Omental fat pad (tissue), 4 donors: ENCODE measurements at places on chromosomes 7 and 10. TPM values are rescaled to one million over a fixed set of nuclear protein-coding genes. Genes with fewer than 3 reads are reported as not detected.

GRCh38 chr10:126749015-126749655 lies 78.6 kb upstream of the C10orf90 start:
- peak; percentile 46 for DNase-seq

Gene STK31
- 0.84 TPM for total RNA-seq

DNA sequence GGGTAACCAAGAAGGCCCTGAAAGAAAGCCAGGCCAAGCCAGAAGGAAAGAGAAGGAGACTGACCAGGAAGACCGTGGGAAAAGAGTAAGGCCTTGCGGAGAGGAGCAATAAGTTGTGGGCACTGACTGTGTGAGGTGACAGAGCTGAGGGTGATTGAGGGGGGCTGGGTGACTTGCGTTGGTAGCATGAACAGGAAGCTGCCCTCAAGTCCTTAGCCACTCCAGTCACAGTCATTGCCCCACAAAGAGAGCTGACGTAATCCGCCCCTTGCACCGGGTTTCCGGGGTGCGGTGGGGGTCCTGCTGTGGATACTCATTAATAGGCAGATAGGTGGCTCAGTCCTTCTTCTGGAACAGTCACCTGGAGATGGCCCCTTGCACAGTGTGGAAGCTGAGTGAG lies 16.1 kb upstream of the DMBT1 start:
- no peak for DNase-seq

DNA sequence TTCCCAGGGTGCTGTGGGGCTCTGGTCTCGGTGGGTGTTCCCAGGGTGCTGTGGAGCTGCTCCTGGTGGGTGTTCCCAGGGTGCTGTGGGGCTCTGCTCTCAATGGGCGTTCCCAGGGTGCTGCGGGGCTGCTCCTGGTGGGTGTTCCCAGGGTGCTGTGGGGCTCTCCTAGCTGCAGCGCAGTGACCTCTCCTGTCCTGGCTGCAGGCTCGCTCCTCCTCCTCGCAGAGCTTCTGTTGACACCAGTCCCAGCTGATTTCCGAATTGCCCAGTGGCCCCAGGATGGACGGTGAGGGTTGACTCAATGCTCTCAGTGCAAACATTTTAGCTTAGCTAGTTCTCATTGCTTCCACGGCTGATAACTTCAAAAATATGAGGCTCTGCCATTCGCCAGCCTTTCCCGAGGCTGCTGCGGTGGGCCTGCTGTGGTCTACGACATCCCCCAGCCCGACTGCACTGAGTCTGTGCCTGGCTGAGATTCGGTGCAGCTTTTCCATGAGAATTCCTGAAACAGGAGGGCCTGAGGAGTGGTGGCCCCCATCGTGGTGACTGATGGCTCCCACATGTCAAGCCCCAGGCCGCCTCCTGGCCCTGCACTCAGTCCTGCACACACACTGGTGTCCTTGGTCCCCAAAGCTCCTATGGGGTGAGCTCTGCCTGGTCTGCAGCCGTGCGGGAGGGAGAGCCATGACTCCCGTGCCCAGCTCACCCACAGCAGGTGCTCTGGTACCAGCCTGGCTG lies 58.3 kb upstream of the NKX6-2 start:
- DNase-seq: no peak

DNA sequence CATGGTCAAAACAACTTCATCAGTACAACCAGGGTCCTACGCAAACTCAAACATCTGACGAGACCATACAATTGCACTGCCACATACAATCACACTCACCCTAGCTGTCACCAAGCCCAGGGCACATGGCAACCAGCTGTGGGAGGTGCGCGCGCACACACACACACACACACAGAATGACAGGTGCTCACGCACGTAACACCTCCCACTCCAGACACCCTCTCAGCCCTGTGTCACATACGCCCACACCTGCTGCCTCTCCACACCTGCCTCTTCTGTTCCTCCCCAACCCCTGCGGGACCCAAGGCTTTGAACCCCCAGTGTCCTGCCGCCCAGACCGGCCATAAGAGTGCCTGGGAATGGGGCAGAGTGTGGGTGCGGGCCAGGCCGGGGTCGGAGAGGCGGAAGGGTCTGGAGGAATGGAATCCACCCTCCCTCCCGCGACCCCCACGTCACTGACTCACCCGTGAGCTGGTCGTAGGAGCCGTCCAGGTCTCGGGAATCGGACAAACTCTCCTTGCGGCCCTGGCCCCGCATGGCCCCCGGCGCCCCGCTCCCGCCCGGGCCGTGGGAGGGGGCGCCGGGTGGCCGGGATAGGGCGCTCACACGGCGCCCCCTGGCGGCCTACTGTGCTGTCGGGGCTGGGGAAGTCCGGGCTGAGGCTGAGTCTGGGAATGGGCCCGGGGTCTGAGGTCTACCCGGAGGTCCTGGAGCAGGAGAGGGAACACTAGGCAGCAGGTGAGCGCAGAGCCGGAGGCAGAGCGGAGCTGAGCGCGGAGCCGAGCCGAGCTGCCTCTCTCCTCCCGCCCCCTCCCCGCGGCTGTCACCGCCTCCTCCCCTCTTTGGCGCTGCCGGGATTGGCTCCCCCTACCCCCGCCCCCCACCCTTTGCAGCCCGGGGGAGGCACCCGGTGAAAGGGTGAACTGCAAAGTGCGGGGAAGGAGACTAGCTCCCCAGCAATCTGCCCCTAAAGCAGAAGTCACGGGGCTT lies at the start of gene KCNIP2:
KCNIP2 (minus strand) TSS at position 769 of the 990 bp plus-strand sequence; CDS start at position 537, 232 bp downstream.
- DNase-seq: no peak

Gene MSS51
- total RNA-seq: 4.6 TPM

- DNase-seq: no peak
Observed at GRCh38 chr7:43307522-43307921, 195.1 kb downstream of the HECW1 start.

GRCh38 chr10:25933653-25934608 lies at the start of gene MYO3A:
Gene MYO3A (plus strand): TSS chr10:25934229. CDS start chr10:25952111, 17,882 bp downstream.
- DNase-seq: no peak

Gene H2BK1
- not detected for total RNA-seq

GRCh38 chr10:75648351-75648750 lies 216.9 kb downstream of the LRMDA start:
- DNase-seq: no peak

GRCh38 chr10:5509691-5510090 lies 10.3 kb upstream of the CALML5 start:
- DNase-seq: no peak

GRCh38 chr7:111736552-111736874 lies 174.2 kb upstream of the IMMP2L start:
- DNase-seq: no peak

GRCh38 chr10:49435225-49435624 lies 39.3 kb upstream of the DRGX start:
- no peak for DNase-seq

DNA sequence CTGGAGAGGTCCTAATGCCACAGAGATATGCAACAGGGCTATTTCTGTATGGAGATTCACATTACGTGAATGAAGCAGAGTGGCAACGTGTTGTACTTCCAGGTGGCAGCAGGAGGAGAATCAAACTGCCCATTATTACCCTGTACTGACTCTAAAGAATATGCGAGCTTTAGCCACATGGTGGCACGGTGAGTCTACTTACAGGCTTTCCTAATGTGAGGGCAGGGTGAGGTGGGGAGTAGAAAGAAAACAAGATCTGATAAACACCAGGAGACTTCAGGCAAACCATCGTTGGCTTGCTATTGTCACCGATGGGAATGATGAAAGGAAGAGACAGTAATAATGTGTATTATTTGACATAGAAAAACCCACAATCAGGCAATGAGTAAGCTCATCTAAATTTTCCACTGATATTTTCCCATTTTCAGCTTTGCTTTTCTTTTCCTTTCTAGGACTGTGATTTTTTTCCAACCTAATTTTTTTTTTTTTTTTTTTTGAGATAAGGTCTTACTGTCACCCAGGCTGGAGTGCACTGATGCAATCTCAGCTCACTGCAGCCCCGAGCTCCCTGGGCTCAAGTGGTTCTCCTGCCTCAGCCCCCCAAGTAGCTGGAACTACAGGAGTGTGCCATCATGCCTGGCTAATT lies 164.3 kb downstream of the BTAF1 start:
- DNase-seq: peak; percentile 42

- no peak for DNase-seq
Observed at GRCh38 chr10:96998329-96998888, 166.3 kb downstream of the LCOR start.

DNA sequence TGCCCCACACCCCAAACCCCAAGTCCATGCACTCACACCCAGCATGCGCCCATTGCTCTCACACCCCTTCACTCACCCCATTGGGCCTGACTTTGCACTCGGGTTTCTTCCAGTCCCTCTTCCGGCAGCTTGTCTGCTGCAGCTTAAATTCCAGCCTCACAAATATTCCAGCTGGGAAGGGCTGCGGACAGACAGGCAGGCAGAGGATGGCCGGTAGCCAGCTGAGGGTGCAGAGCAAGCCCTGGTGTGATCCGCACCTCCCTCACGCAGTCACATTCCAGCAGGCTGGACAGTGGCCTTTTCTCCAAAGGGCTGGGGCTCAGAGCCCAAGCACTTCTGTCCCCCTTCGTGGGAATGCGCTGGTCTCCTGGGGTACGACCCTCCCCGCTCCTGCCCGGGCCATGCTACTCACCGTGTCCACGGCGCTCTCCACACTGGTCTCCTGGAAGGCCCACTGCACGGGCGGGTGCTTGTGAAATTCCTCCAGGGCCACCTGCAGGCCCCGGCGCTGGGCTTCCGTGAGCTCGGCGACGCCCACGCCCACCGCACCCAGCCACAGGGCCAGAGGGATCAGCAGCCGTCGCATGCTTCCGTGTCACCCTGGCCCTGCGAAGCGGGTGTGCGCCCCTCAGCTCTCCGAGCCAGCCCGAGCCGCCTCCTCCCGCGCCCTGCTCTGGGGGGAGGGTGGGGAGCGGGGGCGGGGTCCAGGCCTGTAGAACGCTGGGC lies 1.2 kb downstream of the RARRES2 start:
- DNase-seq: no peak

- no peak for DNase-seq
Observed at GRCh38 chr7:133688483-133689239, 435.8 kb downstream of the EXOC4 start.

Gene ABHD11
- total RNA-seq: 10.9 TPM

DNA sequence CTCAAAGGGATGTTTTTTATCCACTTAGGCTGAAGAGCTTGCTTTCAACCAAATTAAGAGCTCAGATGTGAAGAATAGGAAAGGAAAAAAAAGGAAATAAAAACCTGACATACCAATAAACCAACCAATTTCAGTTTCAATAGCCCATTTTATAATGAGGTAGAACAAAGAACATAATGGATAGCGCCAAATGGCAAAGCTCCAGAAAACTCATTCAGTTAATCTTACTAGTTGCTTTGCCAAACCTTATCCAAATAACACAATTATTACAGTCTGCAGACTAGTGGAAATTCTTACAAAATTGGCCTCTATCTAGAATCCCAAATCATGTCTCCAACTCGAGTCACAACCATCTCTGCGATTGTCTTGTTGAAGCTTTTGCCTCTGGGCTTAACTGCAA lies 337.0 kb downstream of the CRPPA start:
- no peak for DNase-seq

Gene GOT1
- 18.1 TPM for total RNA-seq

GRCh38 chr7:96306385-96307125 lies 15.3 kb downstream of the SLC25A13 start:
- DNase-seq: no peak

- DNase-seq: no peak
Observed at GRCh38 chr7:150937848-150938561, 40.1 kb downstream of the KCNH2 start.

Gene TACC2
- total RNA-seq: 33.6 TPM

Gene IFIT1B
- total RNA-seq: not detected

Gene HOXA13
- not detected for total RNA-seq

Gene CTAGE4
- total RNA-seq: not detected

DNA sequence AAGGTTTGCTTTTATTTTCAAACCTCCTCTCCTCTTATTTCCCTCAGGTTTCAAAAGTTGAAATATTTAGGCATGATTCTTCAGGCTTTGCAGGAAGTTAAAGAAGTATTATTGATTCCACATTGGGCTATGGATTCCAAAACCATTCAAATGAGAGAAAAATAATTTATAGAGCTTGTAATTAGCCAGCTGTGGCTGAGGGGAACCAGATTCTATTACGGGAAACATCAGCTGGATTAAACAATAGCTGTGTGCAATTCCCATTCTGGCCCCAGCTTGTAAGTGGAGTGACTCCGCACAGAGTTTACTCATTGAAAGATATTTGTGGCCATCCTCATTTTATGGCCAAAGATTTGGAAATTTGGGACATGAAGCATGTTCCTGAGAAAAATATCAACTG lies 77.0 kb upstream of the PHYHIPL start:
- DNase-seq: no peak

DNA sequence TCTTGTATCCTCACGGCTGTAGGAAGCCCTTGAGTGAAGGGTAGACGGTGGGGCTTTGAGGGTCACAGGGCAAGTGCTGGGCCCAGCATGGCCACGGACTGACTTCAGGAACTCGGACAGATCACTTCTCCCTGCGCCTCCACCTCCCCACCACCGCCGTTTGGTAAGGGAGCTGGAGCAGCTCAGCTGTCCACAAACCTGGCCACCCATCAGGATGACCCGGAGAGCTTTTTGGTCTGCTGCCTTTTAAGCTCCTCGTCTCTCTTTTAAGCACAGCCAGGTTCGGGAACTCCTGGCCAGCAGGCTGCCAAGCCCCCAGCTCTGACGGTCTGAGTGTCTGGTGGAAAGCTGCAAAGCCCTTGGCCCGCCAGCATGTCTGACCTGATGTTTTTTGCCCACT lies 64.1 kb downstream of the ABRAXAS2 start:
- DNase-seq: no peak
